Esophagus muscularis mucosa (tissue), 4 donors: ENCODE measurements at places on chromosomes 3 and 15.

DNA sequence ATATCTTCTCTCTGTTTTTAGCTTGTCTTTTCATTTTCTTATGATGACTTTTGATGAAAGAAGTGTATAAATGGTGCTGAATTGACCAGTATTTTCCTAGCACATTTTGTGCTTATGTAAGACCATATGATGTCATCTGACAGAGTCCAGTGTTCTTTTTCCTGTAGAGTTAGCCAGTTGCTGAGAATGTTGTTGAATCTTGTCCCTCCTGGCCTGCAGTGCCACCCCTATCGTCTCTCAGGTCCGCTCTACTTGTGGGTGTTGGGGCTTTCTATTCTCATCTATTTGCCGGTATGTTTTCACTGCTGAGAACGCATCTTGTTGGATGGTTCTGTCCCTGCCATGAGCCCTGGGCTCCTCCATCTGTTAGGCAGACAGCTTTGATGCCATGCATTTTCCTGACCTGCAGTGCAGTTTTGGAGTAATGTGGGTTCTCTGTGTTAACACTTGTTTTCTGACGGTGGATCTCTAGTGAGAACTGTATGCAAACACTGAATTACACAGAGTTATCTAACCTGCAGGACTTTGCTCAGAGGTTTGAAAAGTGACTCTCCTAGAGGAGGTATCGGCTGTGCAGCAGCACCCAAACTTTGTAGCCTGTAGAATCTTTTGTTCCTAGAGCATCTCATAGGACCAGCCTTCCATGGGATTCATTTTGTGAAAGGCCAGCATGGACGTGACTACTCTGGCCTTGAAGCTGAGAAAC is 44.6 kb downstream of the SLC6A20 start:
- H3K4me3 ChIP-seq, result no peak overlapping the region
- peak; percentile 82 for DNase-seq
- no peaks in the 10 kb centered on the region for H3K27me3 ChIP-seq
- H3K27ac ChIP-seq, result no peak overlapping the region

DNA sequence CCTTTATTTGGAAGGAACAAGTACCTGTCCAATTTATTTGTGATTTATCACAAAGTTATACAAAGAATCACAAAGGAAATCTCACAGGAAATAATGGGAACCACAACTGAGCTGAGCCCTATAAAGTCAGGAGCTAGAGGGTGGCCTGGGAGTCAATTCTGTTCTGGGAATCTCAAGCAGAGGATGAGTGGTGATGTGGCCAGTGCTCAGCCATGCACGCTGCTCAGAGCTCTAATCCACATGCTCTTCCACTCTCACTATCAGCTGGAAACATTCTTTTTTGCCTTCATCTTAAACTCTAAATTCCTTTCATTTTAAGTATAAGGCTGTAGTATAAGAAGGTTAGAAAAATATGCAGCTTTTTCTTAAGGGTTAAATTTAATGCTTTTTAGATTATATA is 36.6 kb downstream of the UACA start:
- H3K27ac ChIP-seq, result no peak overlapping the region
- no peak overlapping the region for H3K4me3 ChIP-seq
- peaks cover 10% of the 10 kb centered on the region for H3K4me1 ChIP-seq
- H3K36me3 ChIP-seq, result no peaks in the 10 kb centered on the region

GRCh38 chr15:38486936-38487335 is 33.0 kb downstream of the FAM98B start:
- H3K27ac ChIP-seq, result no peak overlapping the region
- no peaks in the 10 kb centered on the region for H3K27me3 ChIP-seq
- H3K36me3 ChIP-seq, result no peaks in the 10 kb centered on the region
- H3K4me1 ChIP-seq, result no peaks in the 10 kb centered on the region

- H3K27me3 ChIP-seq, result no peaks in the 10 kb centered on the region
- H3K27ac ChIP-seq, result no peak overlapping the region
- no peak for DNase-seq
- no peaks in the 10 kb centered on the region for H3K36me3 ChIP-seq
- H3K4me1 ChIP-seq, result peaks cover 12% of the 10 kb centered on the region
- no peak overlapping the region for H3K4me3 ChIP-seq
Observed at GRCh38 chr3:169634618-169635236, 28.8 kb downstream of the MECOM start.

GRCh38 chr3:2274526-2274925 is 175.9 kb downstream of the CNTN4 start:
- DNase-seq, result no peak
- no peaks in the 10 kb centered on the region for H3K27me3 ChIP-seq
- no peaks in the 10 kb centered on the region for H3K36me3 ChIP-seq
- no peak overlapping the region for H3K4me3 ChIP-seq
- H3K4me1 ChIP-seq, result no peaks in the 10 kb centered on the region

- H3K27ac ChIP-seq, result no peak overlapping the region
- no peaks in the 10 kb centered on the region for H3K27me3 ChIP-seq
- no peaks in the 10 kb centered on the region for H3K36me3 ChIP-seq
- no peak overlapping the region for H3K4me3 ChIP-seq
Observed at GRCh38 chr3:31953091-31953490, 28.0 kb downstream of the OSBPL10 start.

GRCh38 chr3:25479727-25480010 is 51.6 kb downstream of the RARB start:
- H3K27me3 ChIP-seq, result no peaks in the 10 kb centered on the region
- H3K4me1 ChIP-seq, result peaks cover 55% of the 10 kb centered on the region
- no peak overlapping the region for H3K4me3 ChIP-seq
- peak overlapping the region; percentile 75 for H3K27ac ChIP-seq
- no peaks in the 10 kb centered on the region for H3K36me3 ChIP-seq
- peak; percentile 5 for DNase-seq

- peaks cover 3% of the 10 kb centered on the region for H3K4me1 ChIP-seq
- H3K27ac ChIP-seq, result peak overlapping the region; percentile 59
- peaks cover 67% of the 10 kb centered on the region for H3K36me3 ChIP-seq
- H3K27me3 ChIP-seq, result no peaks in the 10 kb centered on the region
- no peak overlapping the region for H3K4me3 ChIP-seq
- no peak for DNase-seq
Observed at GRCh38 chr15:93047621-93048425, 41.2 kb downstream of the RGMA start.

DNA sequence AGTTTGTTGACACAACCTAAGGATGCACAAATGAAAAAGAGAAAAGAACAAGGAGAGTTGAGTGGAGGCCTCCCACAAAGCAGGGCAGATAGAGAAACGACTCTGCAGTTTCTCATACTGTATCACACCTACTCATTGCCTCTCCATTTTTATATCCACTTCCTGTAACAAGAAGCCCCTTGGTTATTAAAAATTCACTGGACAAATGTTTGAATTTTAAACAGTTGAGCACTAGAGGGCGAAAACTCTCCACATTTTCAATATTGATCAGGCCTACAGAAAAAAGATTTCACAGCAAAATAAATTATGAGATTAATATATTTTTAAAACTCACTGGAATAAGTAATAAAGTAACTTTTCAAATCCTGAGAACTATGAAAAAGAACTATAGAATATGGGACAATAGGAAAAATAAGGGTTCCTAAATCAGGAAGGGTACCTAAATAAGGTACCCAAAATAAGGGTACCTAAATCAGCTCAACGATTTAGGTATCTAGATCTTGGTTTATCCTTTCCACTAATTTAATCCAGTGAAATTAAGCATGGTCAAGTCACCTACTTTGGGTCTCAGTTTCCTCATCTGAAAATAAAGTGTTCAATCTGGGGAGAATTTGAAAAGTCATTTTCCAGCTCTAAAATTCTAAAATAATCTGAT is 47.0 kb upstream of the PPIB start:
- no peak for DNase-seq
- no peak overlapping the region for H3K27ac ChIP-seq
- no peaks in the 10 kb centered on the region for H3K36me3 ChIP-seq
- H3K4me1 ChIP-seq, result no peaks in the 10 kb centered on the region
- no peak overlapping the region for H3K4me3 ChIP-seq
- H3K27me3 ChIP-seq, result no peaks in the 10 kb centered on the region

GRCh38 chr3:133384331-133385027 is 15.4 kb upstream of the BFSP2 start:
- no peak overlapping the region for H3K27ac ChIP-seq
- no peak for DNase-seq
- no peak overlapping the region for H3K4me3 ChIP-seq
- peaks cover 19% of the 10 kb centered on the region for H3K4me1 ChIP-seq
- H3K36me3 ChIP-seq, result peaks cover 10% of the 10 kb centered on the region
- H3K27me3 ChIP-seq, result no peaks in the 10 kb centered on the region

GRCh38 chr3:74603292-74603691 is 11.2 kb downstream of the CNTN3 start:
- DNase-seq, result no peak
- no peaks in the 10 kb centered on the region for H3K27me3 ChIP-seq
- H3K4me1 ChIP-seq, result no peaks in the 10 kb centered on the region
- no peak overlapping the region for H3K4me3 ChIP-seq
- H3K36me3 ChIP-seq, result no peaks in the 10 kb centered on the region

- peaks cover 16% of the 10 kb centered on the region for H3K4me1 ChIP-seq
- no peak overlapping the region for H3K4me3 ChIP-seq
- H3K36me3 ChIP-seq, result no peaks in the 10 kb centered on the region
- H3K27me3 ChIP-seq, result no peaks in the 10 kb centered on the region
- no peak overlapping the region for H3K27ac ChIP-seq
Observed at GRCh38 chr3:23002836-23003732, 200.0 kb upstream of the UBE2E2 start.

- peaks cover 22% of the 10 kb centered on the region for H3K4me1 ChIP-seq
- peak overlapping the region; percentile 41 for H3K27ac ChIP-seq
- H3K36me3 ChIP-seq, result no peaks in the 10 kb centered on the region
- H3K27me3 ChIP-seq, result no peaks in the 10 kb centered on the region
- no peak for DNase-seq
Observed at GRCh38 chr3:42368861-42369260, 41.5 kb downstream of the LYZL4 start.
